ENCODE measurements at places on chromosomes 4 and X. TPM values are rescaled to one million over a fixed set of nuclear protein-coding genes. Genes with fewer than 3 reads are reported as not detected.

Gene HOPX
- total RNA-seq, result 19.6 TPM

Gene LPAR4
- not detected for total RNA-seq

Gene NALF2
- total RNA-seq, result 2.4 TPM

Gene SATL1
- not detected for total RNA-seq

Gene XAGE3
- not detected for total RNA-seq

Gene GAGE12H
- not detected for total RNA-seq

Gene GABRE
- 54.4 TPM for total RNA-seq

Gene ADGRL3
- 0.36 TPM for total RNA-seq

Gene BMPR1B
- total RNA-seq, result 6.5 TPM
